HTR-8/SVneo (cell line): ENCODE measurements at places on chromosomes 13 and 19.

- no peak for DNase-seq
These were observed 14.8 kb upstream of the FXYD3 start for GRCh38 chr19:35100588-35101533.

GRCh38 chr13:41919741-41920487, 41.0 kb downstream of the VWA8 start:
- DNase-seq = no peak

- no peak for DNase-seq
These were observed 12.5 kb downstream of the SAFB start for GRCh38 chr19:5635427-5635826.

DNA sequence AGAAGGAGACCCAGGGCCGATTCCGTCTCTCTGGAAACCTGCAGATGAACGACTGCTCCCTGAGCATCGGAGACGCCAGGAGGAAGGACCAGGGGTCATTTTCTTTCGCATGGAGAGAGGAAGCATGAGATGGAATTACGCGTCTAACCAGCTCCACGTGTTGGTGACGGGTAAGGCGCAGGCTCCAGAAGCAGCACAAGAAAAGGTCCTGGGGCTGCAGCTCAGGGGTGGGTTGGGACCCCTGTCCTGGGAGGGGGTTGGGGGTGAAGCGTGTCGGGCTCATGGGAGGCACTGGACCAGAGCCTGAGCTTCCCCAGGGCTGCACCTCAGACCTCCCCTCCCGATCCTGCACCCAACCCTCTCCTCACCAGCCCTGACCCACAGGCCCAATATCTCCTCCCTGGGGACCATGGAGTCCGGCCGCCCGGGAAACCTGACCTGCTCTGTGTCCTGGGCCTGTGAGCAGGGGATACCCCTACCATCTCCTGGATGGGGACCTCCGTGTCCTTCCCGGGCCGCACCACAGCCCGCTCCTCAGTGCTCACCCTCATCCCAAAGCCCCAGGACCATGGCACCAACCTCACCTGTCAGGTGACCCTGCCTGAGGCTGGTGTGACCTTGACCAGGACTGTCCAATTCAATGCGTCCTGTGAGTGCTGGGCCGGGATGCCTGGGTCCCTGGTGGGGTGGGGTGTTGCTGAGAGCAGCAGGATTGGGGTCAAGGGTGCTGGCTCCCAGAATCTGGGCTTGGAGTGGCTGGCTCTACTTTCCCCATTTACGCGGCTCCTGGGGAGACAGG, 39.6 kb upstream of the CD33 start:
- no peak for DNase-seq

- no peak for DNase-seq
These were observed 52.6 kb downstream of the ALOX5AP start for GRCh38 chr13:30787738-30788525.

DNA sequence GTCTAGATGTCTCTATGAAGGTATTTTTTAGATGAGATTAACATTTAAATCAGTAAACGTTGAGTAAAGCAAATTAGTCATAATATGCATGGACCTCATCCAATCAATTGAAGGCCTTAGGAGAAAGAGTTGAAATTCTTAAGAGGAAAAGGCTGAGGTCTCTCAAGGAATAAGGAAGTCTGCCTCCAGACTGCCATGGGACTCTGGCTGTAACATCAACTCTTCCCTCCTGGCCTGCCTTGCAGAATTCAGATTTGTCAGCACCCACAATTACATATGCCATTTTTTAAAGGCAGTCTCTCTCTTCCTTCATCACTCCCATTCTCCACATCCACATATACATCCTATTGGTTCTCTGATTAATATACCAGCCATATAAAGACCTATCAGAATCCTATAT, 28.8 kb upstream of the INTS6 start:
- no peak for DNase-seq
